ENCODE measurements at places on chromosomes 7 and 10.

DNA sequence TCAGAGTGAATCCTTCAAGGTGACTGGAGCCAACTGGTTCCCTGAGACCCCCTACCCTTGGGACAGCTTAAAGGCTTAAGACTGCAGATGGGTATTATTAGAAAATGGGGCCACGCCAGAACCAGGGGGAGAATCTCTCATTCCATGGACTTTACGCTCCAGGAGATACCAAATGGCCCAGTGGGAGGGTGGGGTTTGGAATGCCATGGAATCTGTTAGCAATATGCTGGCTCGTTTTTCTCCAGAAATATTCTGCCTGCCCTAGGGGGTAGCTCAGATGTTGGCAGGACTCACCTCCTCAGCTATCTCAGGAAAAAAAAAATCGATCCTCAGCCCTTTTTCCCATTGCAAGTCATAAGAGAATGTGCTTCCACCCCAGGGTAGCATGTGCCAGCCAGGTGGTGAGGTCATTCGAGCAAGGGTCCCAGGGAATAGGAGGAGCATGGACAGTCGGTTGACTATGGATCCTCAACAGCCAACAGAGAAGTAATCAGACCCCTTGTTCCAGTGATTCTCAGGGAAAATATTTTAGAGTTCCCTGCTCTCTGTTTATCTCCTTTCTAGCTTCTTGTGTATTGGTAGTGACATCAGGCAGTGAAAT, 22.9 kb downstream of the SVIL start:
- no peak for DNase-seq

DNA sequence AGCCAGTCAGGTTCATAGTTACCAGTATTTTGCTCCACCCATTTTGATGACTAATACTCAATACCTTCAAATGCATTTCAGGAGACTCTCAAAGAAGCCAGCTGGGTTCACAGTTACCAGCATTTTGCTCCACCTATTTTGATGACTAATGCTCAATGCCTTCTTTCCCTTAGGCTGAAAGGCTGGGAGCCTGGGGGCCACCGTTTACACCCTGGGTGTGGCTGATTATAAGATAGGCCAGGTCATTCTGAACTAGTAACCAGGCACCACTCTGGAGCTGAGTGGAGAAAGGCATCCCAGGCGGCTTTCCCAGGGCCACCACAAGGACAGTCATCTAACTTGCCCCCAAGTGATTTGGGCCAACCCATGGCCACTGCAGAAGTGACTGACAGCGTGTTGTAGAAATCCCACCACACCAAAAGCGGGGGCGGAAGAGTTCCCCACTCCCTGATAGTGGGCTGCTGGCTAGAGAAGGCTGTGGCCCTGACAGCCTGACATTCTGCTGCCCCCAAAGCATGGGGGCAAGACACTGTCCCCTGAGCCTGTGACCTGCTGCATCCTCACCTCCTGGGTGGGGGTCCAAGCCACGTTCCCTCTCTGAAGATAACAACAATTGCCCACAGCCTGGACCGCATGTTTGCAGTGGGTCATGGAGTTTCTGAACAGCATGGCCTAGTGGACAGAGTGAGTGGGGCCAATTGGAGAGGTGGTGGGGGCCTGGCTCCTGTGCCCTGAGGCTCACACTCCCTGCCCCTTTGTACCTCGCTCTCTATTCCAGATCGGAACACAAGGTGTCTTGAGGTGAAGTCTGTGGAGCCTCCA, 23.0 kb upstream of the ZNF488 start:
- DNase-seq = peak; percentile 83

DNA sequence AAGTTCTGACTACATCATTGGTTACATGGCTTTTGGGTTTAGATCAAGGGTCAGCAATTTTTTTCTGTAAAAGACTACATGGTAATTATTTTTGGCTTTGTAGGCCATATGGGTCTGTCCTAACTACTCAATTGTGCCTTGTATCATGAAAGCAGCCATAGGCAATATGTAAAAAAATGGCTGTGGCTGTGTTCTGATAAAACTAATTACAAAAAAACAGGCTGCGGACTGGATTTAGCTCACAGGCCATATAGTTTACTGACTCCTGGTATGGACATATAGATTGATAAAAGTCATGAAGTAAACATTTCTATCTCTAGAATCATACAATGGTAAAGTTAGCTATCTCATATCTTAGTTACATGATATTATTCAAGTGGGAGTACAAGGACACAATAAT, 375.4 kb downstream of the THSD7A start:
- DNase-seq = no peak

DNA sequence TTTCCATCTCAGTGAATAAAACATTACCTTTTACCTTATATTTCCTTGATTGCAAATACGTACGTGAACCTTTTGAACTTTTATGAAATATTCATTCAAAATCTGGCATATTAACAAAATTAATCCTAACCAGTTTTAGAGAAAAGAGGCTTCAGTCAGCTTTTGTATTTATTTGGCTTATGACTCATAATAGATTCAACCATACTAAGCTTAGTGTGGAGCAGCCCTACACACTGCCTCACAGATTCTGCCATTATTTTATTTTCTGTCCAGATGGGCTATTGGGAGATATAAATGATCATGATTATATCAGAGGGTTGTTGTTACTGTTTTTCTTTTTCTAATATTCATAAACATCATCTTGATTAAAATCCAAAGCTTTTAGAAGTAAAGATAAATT, 325.5 kb downstream of the GPR37 start:
- DNase-seq = no peak

DNA sequence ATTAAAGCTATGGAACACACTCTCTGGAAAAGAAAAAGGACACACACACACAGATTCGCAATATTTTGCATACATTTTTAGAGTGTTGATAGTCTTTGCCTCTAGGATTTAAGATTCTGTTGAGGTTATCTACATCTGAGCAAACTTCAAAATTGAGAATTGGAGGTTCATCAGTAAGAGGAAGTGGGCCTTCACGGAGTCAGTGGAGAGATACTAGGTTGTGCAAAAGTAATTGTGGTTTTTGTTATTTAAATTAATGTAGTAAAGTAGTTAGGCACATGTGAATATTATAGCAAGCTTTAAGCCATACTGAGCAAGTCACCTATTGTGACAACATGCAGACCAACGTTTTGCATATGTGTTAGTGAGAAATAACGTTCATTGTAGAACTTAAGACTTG, 19.8 kb upstream of the NXPH1 start:
- no peak for DNase-seq

- DNase-seq = no peak
Observed at GRCh38 chr10:14456870-14457266, 126.1 kb upstream of the FRMD4A start.

DNA sequence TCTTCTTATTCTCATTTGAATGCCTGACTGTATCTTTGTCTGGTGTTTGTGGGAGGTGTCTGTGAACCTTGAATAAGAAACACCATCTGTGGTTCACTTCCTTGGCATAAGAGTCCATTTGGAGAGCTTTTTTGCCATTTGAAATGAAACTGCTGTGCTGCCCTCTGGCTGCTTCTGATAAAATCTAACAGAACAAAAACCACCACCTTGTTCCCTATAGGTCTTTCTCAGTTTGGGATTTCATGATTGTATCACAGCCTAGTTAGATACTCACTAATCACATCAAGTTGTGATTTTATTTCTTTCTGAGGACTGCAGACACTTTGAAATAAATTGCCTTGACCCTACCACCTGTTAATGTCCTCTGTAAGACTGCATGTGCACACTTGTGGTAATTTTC, 102.7 kb upstream of the FAM13C start:
- peak; percentile 57 for DNase-seq

DNA sequence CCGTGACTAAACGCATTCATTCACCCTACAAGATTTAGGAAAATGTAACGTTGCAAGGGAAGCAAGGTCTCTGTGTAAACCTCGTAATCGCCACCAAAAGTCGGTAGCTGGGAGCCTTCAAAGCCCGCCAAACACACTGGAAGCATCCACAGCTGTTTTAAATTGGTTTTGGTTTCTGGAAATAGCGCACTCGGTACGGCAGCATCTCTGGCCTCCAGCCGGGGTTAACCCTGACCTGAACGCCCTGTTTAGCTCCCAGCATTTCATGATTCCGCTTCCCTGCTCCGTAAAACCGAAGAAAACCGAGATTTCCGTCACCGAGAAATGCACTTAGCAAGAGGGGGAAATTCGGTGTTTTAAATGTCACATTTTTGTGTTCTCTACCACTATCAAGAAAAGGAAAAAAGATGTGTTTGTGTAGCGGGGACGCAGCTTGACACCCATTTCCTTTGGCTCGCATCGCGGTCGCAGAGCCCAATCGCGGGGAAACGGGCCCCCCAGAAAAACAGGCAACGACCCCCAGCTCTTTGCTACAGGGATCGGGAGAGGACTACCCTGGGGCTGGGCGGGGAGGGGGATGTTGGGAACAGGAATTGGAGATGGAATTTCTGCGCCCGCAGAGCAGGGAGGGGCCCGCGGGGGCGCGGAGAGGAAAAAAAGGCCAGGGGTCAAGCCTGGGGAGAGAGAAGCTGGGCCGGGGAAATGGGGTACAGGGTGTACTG, 646 bp downstream of the SGCE start:
- peak; percentile 65 for DNase-seq

DNA sequence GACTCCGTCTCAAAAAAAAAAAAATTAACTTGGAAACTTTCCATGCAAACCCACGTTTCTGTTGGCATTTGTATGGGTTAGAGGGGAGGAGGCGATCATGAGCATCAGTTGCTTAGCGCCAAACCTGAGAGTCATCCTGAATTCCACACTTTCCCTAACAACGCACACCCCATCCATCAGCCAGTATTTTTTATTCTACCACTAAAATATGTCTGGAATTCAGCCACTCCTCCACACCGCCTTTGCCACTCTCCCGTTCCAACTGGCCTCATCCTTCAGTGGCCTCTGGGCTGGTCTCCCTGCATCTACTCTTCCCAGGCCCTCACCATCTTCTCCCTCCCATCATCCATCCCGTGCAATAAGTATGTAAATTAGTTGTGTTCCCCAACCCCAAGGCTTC, 4.7 kb upstream of the LMBR1 start:
- DNase-seq = peak; percentile 57

DNA sequence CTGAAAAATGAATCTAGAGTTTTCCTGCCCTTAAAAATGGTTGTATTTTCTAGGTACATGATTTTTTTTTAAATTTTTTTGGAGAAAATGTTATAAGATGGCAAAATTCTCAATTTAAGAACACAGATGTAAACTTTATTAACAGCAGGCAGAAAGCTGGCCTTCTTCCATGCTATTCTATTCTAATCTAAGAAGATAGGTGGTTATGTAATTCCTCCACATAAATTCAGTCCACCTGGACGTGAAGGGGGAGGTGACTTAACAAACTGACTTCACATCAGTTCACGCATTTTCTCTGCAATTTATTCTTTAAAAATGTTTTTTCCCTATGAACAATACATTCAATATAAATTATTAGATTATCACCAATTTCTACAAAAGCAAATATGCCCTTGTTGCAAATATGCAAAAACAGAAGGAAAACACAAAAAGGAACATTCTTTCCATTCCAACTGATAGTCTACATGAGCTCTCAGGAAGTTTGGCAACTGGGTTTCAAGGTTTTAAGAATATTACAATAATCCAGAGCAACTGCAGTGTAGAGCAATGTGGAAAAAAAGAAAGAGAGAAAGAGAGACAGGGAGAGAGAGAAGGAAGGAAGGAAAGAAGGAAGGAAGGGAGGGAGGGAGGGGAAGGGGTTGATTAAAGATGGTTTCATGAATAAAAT, 76.8 kb downstream of the HIBADH start:
- no peak for DNase-seq

- no peak for DNase-seq
Observed at GRCh38 chr7:103574576-103574975, 128.6 kb upstream of the SLC26A5 start.

DNA sequence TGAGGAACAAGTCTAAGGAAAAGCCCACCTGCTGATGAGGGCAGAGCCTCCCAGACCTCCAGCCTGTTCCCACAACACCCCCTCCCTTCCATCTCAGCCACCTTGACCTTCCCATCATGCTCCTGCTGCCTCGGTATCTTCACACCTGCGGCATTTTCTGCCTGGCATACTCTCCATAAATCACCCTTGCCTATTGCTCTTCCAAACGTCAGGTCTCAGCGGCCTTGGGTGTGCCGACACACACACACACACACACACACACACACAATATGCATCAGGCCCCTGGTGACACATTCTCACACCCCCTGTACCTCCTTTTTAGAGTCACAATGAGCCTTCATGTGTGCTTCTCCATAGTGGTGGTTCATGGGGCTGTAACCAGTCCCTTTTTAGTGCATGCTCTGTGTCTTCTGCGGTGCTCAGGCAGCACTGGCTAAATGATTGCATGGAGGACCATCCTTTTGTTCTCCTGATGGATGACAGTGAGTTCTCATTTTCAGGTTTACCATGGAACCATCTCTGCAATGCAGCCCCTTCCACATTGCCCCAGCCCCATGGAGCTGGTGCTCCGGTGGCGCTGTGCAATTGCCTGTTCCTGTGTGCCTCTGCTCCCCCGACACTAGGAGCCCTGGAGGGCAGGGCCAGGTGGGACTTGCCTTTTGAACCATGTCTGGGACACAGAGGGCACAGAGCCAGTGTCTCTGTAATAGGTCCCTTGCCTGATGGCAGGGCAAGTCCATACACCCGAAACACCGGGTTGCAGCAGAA, 4.5 kb downstream of the ADIRF start:
- DNase-seq = no peak

DNA sequence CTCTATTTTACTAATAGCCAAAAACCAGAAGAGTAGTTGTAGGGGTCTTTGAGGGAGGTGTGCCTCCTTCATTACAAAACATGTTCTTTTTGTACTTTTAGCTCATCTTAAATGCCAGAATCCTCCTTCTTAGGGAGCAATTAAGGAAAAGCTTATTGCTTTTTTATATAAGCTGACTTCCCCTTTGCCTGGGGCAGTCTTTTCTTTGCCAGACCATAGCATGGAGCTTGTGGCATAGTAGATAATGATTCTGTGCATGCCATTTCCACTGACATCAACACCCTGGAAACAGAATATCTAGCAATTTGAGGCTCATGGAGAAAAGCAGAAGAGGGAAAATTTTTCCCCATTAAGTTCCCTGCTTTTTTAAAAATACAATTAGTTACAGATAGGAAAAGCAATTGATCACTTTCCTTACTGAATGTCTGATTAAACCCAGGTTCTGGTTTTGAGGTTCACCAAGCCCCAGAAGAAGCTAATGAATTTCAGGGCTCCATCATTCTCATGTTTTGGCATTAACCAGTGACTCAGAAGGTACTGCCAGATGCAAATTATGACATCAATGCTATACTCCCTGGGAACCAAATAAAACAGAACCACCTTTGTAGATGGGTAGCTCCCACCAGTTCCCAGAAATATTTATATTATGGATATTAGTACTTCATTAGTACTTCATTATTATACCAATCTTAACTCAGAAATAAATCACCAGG, 410.6 kb downstream of the KCNMA1 start:
- DNase-seq = peak; percentile 26

DNA sequence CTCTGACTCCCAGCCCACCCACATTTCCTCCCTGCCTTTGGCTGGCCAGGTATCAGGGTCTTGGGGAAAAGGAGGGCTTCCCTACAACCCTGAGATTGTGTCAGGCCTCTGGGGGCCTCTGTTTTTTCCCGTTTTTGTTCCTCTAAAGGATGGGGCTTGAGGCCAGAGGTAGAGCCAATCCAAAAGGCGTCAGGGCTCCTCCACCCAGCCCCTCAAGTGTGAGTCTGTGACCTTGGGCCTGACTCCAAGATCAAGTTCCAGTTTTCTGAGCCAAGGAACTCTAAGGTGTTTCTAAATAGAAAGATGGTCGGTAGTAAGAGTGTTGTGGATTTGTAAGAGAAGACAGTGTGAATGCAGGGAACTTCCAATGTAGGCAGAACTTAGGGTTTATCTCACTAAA, 6.6 kb downstream of the EEPD1 start:
- no peak for DNase-seq
